ENCODE measurements at places on chromosomes 11 and 22.

- no peak for DNase-seq
Measured at GRCh38 chr22:36009085-36009484, 19.5 kb downstream of the RBFOX2 start.

GRCh38 chr11:96186806-96187205, 156.2 kb downstream of the MAML2 start:
- DNase-seq: no peak

GRCh38 chr11:105152560-105152959, 13.0 kb upstream of the CARD18 start:
- no peak for DNase-seq

DNA sequence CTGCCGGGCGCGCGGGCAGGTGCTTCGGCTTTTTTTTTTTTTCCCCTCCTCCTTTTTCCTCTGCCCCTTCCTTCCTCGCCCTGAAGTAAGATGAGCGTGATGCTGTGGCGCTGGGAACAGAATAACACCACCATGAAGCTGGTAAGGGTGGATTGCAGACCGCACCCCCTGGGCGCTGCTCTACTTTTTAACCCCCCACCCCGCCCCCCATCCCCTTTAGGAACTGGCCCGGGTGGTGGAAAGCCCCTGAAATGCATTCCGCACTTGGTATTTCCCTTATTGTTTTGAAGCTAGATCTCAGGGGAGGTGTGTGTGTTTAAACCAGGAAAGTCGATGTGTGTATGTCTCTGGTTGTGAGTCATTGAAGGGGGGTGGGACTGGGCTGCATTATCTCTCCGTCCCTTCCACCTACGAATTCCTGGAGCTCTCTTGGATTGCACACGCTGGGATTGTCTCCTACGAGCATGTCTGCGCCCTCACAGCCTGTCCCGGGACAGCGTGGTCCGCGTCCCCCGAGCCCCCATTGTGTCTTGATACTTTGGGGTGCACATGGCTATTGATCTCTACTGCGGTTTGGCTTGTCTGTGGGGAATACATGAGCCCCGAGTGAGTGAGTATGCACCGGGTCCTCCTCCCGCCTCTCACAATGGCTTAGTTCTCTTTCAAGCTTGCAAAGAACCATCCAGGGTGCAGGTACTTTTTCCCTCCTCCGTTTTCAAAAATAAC, 64.9 kb downstream of the NAV2 start:
- DNase-seq: no peak

- DNase-seq: peak; percentile 96
Measured at GRCh38 chr11:777288-778255, at the start of gene GATD1. GATD1 (minus strand) TSS chr11:777487; CDS start chr11:777462, 25 bp downstream.
